Panc1 (cell line): ENCODE measurements at places on chromosomes 11 and 22. TPM values are rescaled to one million over a fixed set of nuclear protein-coding genes. Genes with fewer than 3 reads are reported as not detected.

Gene DYNC2H1
- 12.4 TPM for total RNA-seq

Gene CNGA4
- total RNA-seq = 0.62 TPM

Gene FGF4
- total RNA-seq = not detected

Gene ANO1
- 2.3 TPM for total RNA-seq

Gene DBX1
- total RNA-seq = not detected
